ENCODE measurements at places on chromosomes 1 and 21. TPM values are rescaled to one million over a fixed set of nuclear protein-coding genes. Genes with fewer than 3 reads are reported as not detected.

RPE65 gene
- 4.0 TPM for total RNA-seq

CYP4A22 gene
- not detected for total RNA-seq

DNA sequence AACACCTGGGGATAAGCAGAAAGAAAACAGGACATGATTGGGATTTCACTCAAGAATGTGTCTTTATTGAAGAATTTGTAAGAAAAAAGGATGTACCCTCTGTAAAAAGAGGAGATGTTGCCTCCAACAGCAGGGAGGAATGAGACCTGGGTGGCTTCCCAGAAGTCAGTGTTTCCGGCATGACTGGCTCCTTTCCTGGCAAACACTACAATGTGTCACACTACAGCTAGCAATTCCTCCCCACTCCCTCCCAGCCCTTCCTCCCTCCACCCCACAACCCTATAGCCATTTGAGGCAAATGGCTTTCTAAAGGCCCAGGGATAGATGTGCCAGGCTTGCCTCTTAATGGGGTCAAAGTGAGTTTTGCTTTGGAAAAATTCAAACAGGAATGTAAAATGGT is 11.5 kb upstream of the COL8A2 start:
- H3K27ac ChIP-seq: peak overlapping the region; percentile 64
- H3K4me3 ChIP-seq: no peak overlapping the region
- H3K27me3 ChIP-seq: no peaks in the 10 kb centered on the region
- DNase-seq: no peak
- H3K4me1 ChIP-seq: peaks cover 26% of the 10 kb centered on the region

DNA sequence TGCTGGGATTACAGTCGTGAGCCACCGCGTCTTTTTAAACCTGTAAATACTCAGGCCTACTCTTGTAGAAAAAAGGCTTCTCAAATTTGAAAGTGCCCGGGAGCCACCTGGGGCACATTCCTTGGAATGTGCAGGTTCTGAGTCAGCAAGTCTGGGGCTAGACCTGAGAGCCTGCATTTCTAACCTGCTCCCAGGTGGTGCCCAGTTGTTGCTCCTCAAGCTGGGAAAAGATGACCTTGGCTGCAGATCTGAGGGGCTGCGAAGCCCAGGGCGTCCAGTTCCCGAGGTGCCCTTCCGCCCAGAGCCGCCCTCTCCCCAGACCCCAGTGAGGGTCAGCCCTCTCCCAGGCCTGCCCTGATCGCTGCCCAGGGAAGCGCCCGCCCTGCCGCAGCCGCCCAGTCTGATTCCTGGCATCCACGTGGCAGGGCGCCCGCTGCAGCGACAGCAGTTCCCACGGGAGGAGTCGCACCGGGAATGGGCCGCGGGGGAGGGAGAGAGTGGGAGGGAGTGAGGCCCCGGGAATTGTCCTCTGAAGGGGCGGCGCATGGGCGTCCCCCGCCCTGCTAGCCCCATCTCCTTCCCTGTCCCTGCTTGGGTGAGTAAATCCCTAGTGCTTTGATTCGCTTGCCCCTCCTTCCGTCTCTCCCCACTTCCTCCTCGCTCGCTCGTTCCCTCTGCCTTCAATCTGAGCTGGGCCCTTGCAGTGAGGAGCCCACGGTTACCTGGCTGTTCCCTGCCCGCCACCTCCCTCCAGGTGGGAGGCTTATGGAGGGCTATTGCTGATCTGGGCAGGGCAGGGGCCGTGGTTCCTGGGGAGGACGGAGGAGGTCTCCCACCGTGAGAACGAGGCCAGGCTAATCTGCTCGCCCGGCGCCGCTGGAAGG is 18.8 kb upstream of the TENT5B start:
- H3K4me1 ChIP-seq: peaks cover 11% of the 10 kb centered on the region
- no peaks in the 10 kb centered on the region for H3K27me3 ChIP-seq
- H3K4me3 ChIP-seq: peak overlapping the region; percentile 45
- DNase-seq: peak; percentile 84
- H3K27ac ChIP-seq: no peak overlapping the region

GBP1 gene
- total RNA-seq: 10.3 TPM

DNA sequence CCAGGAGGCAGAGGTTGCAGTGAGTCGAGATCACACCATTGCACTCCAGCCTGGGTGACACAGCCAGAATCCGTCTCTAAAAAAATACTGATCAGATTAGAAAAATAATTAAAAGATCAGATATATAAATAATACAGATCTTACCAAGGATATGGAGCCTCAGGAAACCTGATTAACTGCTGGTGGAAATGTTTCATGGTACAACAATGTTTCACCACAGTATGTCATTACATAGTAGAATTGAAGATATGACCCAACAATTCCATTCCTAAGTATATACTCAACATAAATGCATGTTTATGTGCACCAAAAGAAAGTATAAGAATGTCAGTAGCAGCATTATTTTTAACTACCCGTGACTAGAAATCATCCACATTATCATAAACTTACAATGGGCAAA is 41.7 kb downstream of the CD53 start:
- H3K27ac ChIP-seq: no peak overlapping the region
- no peaks in the 10 kb centered on the region for H3K27me3 ChIP-seq
- DNase-seq: no peak
- H3K4me3 ChIP-seq: no peak overlapping the region

GRCh38 chr1:155322571-155322952 is 1.9 kb downstream of the RUSC1 start:
- H3K27ac ChIP-seq: peak overlapping the region; percentile 91
- no peak for DNase-seq
- peaks cover 52% of the 10 kb centered on the region for H3K36me3 ChIP-seq
- H3K27me3 ChIP-seq: no peaks in the 10 kb centered on the region
- peak overlapping the region; percentile 81 for H3K4me3 ChIP-seq

DNA sequence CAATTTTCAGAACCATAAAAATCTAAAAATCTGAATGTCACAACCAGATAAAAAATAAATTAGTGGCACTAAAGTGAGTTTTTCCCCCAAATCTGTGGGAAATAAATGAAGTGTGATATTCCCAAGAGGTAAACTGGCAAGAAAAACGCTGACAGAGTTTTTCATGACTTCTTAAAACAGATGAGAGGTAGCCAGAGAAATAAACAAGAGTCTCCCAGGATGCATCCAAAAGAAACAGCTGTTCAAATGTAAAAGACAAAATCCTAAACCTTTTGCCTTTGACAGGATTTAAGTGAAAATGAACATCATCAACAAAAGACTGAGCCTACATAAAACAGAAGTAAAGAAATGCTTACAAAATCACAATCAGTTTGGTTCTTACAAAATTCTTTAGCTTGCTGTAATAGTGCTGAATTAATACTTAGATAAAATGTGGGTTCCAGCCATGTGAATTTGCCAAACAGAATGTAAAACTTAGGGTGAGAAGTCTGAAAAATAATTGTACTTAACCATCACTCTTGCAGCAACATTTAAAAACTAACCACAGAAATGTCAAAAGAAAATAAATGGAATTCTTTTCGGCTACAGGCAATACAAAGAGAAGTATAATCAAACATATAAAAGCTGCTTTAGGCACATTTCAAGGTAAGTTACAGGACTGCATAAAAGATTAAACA is 133.6 kb downstream of the EIF4G3 start:
- no peaks in the 10 kb centered on the region for H3K36me3 ChIP-seq
- DNase-seq: no peak
- H3K27me3 ChIP-seq: no peaks in the 10 kb centered on the region

DNA sequence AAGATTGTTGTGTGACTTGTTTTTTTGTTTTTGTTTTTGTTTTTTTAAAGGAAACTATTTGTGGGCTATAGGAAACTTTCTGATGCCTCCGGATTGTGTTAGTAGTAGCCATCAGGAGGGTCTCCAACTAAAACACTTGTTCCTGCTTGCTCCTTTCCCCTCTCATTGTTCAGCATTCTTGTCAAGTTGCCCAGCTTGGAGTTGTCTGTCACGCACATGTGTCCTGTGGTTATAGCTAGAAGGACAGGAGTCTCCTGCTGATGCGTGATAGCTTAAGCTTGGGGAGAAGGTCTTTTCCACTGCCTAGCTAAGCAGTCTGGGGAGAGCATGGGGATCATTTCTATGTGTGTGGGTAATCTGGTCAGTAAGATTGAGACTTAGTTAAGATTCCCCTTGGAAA is 3.2 kb upstream of the LYPLA2 start:
- H3K4me3 ChIP-seq: no peak overlapping the region
- H3K36me3 ChIP-seq: peaks cover 45% of the 10 kb centered on the region
- DNase-seq: no peak
- peaks cover 19% of the 10 kb centered on the region for H3K4me1 ChIP-seq

DNA sequence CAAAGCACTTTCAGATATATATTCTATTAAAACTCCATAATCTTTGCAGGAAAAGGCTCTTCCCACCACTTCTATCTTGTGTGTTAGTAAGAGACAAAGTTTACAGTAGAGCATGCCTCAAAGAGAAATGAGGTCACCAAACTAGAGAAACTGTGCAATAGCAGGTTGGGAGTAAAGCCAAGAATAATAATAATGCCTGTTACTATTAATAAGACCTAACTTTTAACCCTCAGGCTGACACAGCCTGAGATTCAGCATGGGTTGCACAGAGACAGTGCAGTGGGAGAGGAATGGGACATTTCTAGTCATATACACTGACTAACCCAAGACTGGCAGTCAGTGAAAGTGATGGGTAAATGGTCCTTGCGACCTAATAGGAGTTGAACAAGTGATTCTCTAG is 320.2 kb upstream of the NFIA start:
- peak overlapping the region; percentile 29 for H3K27ac ChIP-seq
- DNase-seq: no peak
- H3K4me3 ChIP-seq: no peak overlapping the region

ESPN gene
- 1.9 TPM for total RNA-seq

BARHL2 gene
- 0.10 TPM for total RNA-seq

DNA sequence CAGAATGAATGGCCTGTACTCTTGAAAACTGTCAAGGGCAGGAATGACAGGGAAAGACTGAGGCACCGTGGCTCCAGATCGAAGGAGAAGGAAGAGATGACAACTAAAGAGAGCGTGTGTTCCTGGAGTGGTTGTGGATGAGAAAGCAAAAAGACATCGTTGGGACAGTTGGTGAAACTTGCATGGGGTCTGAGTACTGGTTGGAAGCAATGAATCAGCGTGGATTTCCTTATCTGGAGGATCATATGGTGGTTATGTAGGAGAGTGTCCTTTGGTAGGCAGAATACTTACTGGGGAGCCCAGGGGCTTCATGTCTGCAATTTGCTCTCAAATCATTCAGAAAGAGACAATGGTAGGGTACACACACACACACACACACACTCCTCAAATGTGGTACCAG is 13.9 kb downstream of the LEMD1 start:
- H3K27me3 ChIP-seq: no peaks in the 10 kb centered on the region
- DNase-seq: no peak
- no peak overlapping the region for H3K4me3 ChIP-seq
- H3K27ac ChIP-seq: no peak overlapping the region

DNA sequence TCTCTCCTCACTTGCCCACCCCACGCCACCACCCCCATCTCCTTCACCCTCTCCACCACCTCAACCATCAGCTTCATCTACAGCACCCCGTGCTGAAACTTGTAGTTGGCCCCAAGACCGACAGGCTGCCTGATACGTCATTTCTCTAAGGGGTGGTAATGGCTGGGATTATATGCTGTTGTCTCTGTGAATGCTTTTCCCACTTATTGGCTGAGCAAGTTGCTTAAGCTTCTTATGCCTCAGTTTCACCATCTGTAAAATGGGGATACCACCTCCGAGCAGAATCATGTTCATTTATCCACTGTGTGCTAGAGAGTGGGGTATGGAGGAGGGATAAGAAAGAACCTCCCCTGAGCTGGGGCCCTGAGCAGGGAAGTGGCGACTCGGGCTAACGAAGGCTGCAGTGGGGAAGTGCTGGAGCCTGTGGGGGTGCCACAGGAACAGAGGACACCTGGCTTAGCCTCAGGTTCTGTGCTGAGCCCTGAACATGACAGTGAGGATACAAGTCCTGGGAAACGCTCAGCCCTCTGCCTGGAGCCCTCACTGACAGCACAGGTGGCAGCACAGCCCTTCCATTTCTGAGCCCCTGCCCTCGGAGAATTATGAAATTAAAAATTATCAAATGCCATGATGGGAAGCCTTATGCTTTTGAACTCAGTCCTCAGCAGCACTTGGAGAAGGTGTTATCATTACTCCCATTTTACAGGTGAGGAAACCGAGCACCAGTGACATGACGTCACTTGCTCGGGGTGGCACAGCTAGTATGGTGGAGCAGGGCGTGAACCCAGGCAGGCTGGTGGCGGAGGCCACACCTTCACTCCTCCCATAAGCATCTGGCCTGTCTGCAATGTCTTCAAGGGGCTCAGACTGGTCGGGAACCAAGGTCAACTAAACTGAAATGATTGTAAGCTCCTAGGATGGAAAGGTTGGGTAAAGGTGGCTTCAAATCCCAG is 2.8 kb downstream of the MATN1 start:
- no peak overlapping the region for H3K4me3 ChIP-seq
- H3K27ac ChIP-seq: no peak overlapping the region
- peaks cover 52% of the 10 kb centered on the region for H3K4me1 ChIP-seq
- H3K27me3 ChIP-seq: no peaks in the 10 kb centered on the region
- peaks cover 2% of the 10 kb centered on the region for H3K36me3 ChIP-seq
- no peak for DNase-seq

AMY2A gene
- not detected for total RNA-seq

SERPINC1 gene
- 0.55 TPM for total RNA-seq

DNA sequence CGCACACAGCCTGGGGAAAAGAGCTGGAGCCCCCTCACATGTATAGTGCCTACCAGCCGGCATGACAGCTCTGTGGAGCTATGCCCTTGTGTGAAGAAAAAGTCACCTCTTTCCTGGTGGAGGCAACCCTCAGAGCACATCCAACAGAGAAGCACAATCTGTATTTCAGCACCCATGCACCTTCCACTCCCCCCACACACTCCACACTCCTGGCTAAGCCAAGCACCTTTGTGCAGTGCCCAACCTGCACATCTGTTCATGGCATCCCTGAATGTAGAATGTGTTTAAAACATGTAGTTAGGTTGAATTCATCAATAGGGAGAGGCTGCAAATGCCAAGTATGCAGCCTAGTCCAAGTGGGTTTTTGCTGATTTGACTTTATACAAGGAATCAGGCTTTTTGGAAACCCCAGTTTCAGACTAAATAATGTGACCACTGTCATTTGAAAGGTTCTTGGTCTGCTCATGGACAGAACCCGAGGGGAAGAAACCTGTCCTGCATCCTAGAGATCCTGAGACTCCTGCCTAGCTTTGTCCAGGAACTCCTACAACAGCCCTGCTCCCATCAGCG is 197.1 kb downstream of the TOMM20 start:
- peaks cover 31% of the 10 kb centered on the region for H3K4me1 ChIP-seq
- no peaks in the 10 kb centered on the region for H3K36me3 ChIP-seq
- no peak overlapping the region for H3K4me3 ChIP-seq
- H3K27ac ChIP-seq: no peak overlapping the region
- H3K27me3 ChIP-seq: no peaks in the 10 kb centered on the region
- no peak for DNase-seq

DNA sequence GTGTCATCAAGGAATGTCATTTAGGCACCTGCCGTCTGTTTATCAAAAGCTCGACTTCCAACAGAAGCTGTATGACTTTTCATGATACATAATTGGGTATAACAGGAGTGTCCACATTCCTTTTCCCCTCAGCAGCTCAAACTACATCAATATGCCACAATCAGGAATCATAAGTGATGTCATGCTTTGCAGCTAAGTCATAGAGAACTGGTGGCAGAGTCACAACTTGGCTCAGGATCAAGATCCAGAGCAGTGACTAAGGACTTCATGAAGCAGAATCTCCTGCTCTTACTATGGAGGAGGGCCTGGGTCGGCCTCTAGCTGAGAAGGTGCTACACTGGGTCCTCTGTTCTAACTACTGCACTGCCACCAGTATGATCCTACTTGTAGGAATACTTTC is 36.5 kb upstream of the AGBL4 start:
- DNase-seq: no peak
- H3K27me3 ChIP-seq: no peaks in the 10 kb centered on the region
- H3K4me1 ChIP-seq: no peaks in the 10 kb centered on the region
- no peak overlapping the region for H3K4me3 ChIP-seq
- no peak overlapping the region for H3K27ac ChIP-seq

GRCh38 chr1:214438530-214438929 is 112.9 kb downstream of the PTPN14 start:
- H3K27me3 ChIP-seq: no peaks in the 10 kb centered on the region
- no peak for DNase-seq
- H3K4me1 ChIP-seq: no peaks in the 10 kb centered on the region

MIA3 gene
- total RNA-seq: 65.8 TPM
